Astrocyte (in vitro differentiated cells and primary cell): ENCODE measurements at places on chromosomes 12 and 14. TPM values are rescaled to one million over a fixed set of nuclear protein-coding genes. Genes with fewer than 3 reads are reported as not detected.
A peak's percentile ranks its signal among the peaks of the same experiment; 100 is the strongest.

DNA sequence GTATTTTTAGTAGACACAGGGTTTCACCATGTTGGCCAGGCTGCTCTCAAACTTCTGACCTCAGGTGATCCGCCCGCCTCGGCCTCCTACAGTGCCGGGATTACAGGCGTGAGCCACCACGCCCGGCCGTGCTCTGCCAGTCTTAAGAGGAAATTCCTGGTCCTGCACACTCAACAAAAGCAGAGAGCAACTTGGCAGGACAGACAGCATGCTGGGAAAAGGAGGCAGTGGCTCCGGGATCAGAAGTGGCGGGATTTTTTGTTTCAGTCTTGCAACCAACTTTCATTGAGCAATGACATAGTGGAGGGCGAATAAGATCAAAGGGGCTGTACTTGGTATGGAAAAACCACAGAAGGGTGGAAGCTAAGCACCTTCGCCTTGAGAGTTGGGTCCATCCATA is 2.1 kb downstream of the CKAP4 start:
- DNase-seq = peak; percentile 71
- peaks cover 26% of the 10 kb centered on the region for H3K4me1 ChIP-seq
- H3K27ac ChIP-seq = peak overlapping the region; percentile 94

- H3K36me3 ChIP-seq = no peaks in the 10 kb centered on the region
- H3K4me1 ChIP-seq = no peaks in the 10 kb centered on the region
- no peak overlapping the region for H3K4me3 ChIP-seq
- H3K27me3 ChIP-seq = no peaks in the 10 kb centered on the region
- H3K27ac ChIP-seq = no peak overlapping the region
- DNase-seq = no peak
Observed at GRCh38 chr14:88775532-88775931, 17.2 kb downstream of the EML5 start.

DNA sequence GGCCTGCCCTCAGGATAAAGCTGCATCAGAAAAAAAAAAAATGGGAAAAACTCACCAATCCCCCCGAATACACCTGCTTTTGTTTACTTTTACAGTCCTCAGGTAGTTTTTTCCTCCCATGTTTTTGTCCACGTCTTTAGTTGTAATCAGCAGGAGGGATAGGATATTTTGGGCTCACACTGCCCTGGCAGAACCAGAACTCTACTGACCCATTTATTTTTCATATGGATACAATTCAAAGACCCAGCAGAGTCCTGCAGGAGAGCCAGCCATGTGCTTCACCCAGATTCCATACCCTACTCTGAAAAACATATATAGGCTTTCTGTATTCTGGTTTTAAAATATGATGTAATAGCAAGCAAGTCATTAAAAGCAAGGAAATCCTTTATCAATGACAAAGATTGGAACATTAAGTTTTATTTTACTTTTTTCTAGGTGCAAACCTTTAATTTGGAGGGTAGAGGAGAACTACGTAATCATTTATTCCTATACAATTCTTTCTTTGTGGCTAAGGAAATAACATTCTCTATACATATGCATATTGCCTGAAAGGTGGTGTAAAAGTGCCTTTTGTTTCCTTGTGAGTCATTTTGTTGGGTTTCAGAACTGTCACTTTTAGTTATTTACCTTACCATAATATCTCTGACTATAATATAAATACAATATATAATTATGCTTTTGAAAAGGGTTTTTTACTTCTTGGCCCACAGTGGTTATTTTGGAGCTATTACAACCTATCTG is 19.1 kb downstream of the DACT1 start:
- H3K27ac ChIP-seq = no peak overlapping the region
- H3K27me3 ChIP-seq = no peaks in the 10 kb centered on the region
- no peak overlapping the region for H3K4me3 ChIP-seq
- no peak for DNase-seq
- no peaks in the 10 kb centered on the region for H3K4me1 ChIP-seq
- no peaks in the 10 kb centered on the region for H3K36me3 ChIP-seq

DNA sequence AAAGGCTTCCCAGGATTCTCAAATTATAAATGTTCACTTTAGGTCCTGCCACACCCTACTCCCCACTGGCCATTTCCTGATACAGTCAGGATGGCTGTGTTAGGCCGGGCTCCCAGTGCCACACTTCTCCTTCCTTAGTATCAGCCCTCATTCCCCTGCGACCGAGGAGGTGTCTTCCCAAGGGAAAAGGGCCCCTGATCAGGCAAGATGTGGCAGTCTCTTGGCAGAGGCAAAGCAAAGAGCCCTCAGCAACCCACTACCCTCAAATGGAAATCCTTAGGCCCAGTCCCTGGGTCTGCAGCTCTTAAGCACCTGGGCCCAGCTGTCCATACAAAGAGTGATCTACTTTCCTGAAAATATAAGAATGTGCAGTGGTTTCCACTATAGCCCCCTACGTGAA is 96.5 kb upstream of the VASH1 start:
- no peaks in the 10 kb centered on the region for H3K36me3 ChIP-seq
- no peaks in the 10 kb centered on the region for H3K27me3 ChIP-seq
- H3K27ac ChIP-seq = no peak overlapping the region
- no peaks in the 10 kb centered on the region for H3K4me1 ChIP-seq

DNA sequence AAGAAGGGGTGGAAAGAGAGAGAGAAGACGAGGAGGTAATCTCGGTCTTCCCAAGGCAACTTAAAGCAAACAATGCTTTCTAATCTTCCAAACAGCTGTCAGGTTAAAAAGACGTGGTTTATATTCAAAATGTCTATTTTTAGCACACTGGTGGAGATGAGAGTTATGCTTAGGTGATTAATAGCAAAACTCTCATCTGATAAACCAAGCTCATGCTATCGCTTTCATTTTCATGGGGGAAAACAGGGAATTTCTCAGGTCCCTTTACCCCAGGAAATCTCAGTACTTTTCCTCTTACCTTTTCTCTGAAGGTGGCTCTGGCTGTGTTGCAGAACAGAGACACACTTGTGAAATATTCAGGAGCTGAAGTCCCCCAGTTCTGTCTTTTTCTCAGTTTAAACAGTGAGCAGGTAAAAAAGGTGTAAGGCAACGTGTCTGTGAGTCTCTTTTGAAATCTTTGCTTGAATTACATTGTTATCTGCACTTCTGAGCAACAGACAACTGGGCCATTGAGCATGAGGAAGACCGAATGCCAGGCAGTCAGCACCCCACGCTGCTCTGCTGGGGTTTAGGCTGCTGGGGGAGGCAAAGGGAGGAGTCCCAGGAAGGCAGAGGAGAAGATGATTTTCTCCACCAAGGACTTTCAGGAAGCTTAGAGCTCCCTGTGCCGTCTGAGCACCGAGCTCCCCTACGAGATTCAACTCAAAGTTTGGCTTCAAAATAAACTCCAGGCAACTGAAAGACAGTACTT is 759.3 kb downstream of the BCL11B start:
- H3K4me1 ChIP-seq = no peaks in the 10 kb centered on the region
- no peak overlapping the region for H3K4me3 ChIP-seq
- H3K27me3 ChIP-seq = no peaks in the 10 kb centered on the region
- no peak for DNase-seq

DNA sequence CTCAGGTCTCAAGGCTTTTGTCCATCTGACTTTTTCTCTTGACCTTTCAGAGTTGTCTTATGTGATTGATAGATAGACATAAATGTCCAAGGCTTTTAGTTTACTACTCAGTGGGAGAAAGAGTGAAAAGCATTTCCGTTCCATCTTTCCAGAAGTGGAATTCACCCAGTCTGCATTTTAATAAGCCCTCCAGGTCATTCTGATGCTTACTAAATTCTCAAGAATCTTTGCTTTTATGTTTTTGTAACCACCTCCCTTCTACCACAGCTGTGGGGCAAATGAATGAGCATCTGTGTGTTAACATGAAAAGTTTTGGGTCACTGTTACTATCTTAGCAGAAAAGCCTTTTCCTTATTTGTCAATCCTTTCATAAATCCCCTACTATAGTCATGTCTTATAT is 251.4 kb downstream of the LRIG3 start:
- H3K36me3 ChIP-seq = no peaks in the 10 kb centered on the region
- H3K27me3 ChIP-seq = no peaks in the 10 kb centered on the region
- no peak overlapping the region for H3K4me3 ChIP-seq

GRCh38 chr14:54805070-54805444 is 97.6 kb downstream of the GCH1 start:
- no peak overlapping the region for H3K27ac ChIP-seq
- H3K4me3 ChIP-seq = no peak overlapping the region
- no peak for DNase-seq
- no peaks in the 10 kb centered on the region for H3K36me3 ChIP-seq
- H3K4me1 ChIP-seq = peaks cover 4% of the 10 kb centered on the region
- no peaks in the 10 kb centered on the region for H3K27me3 ChIP-seq

NTF3 gene
- total RNA-seq = 8.9 and 9.6 TPM in 2 replicates
